ENCODE measurements at places on chromosomes 6 and 20.

GRCh38 chr6:38503032-38503773 lies 136.5 kb downstream of the BTBD9 start:
- DNase-seq, result no peak

DNA sequence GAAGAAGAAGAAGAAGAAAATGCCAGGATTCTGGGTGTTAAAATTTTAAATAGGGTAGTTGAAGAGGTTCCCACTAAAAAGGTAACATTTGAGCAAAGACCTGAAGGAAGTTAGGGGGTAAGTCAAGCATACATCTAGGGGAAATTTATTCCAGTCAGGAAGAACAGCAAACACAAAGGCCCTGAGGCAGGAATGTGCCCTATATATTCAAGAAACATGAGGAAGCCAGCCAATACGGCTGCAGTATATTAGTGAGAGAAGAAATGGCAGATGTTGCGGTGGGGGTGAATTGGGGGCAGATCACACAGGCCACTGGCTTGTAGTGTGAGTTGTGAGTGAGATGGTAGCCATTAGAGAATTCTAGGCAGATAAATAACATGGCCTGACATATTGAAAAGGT lies 6.0 kb downstream of the ZNF76 start:
- DNase-seq, result no peak

DNA sequence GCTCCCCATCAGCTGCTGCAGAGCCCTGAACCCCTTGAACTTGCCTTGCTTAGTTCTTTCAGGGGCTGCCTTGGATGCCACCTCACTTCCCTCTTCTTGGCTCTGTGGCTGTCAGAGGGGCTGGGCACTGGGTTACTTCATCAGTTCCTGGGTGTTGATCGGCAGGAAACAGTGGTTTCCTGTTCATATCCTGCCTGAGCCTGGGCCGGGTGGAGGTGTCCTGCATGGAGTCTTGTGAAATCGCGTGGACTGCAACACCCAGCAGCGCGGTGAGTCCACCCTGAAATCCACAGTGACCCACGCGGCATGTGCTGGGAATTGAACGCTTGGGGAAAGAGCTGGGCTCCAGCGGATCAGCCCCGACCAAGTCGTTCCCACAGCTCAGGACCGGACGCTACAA lies 97.5 kb downstream of the CDH26 start:
- no peak for DNase-seq

DNA sequence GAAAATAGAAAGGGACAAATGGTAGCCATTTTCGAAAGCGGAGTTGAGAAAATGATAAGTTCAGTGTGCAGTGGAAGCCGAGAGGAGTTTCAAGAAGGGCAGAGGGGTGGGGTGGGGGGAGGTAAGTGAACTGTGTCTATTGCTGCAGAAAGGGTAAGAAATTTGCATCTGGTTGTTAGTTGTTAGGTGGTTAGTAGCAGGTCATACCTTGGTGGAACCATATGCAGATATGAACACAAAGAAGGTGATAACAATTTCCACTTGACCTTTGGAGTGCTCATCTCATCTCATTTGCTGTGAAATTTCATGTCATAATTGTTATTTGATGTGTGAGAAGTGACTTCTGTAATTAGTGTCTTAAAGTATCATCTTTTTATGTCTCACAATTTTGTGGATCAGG lies 288.2 kb downstream of the QKI start:
- DNase-seq, result no peak

- no peak for DNase-seq
Observed at GRCh38 chr6:89843070-89843469, 13.4 kb downstream of the CASP8AP2 start.

DNA sequence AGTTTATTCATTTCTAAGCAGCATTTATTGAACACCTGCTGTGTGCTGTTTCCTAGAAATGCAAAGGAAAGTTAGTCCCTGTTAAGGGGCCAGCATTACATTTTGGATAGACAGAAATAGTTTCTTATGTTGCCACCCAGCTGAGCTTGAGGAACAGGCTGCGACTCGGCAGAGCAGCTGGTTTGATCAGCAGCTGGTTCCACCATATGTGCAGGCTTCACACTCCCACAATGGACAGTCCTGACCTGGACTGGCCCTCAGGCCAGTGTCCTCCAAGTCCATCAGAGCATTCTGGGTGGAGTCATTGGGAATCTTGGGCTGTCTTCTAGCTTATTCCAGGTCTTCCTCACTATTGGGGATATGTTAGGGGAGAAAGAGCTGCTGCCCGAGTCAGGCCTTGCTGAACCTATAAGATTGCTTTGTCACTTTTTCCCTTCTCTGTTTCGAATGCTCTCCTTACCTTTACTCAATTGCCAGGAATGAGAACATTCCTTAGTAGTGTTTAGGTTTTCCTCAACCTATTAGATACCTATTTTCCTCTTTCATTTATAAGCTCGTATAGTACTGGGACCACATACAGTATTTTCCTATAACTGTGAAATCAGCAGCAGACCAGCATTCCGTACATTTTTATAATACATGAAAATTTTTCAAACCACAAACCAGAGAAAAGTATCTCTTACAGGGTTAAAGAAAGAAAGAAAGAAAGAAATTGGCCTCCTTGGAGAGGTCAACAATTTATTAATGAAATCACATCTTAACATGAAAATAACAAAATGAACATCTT lies 203.0 kb downstream of the FARS2 start:
- DNase-seq, result no peak

DNA sequence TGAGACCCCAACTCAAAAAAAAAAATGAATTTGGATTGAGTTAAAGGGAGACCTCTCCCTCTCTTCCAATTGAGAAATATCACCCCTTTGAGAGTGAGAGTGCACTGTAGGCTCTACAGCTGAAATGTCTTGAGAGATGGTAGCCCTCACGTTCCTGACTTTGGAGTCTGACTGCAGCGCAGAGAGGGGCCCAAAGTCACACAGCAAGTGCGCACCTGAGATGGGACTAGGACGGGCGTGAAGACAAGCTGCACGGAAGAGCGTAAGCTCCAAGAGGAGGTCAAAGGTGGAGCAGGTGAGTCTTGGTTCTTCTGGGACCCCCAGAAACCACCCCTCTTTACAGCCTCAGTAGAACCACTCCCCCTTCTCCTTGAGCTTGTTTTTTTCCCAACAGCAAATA lies 643 bp downstream of the SLA2 start:
- no peak for DNase-seq

DNA sequence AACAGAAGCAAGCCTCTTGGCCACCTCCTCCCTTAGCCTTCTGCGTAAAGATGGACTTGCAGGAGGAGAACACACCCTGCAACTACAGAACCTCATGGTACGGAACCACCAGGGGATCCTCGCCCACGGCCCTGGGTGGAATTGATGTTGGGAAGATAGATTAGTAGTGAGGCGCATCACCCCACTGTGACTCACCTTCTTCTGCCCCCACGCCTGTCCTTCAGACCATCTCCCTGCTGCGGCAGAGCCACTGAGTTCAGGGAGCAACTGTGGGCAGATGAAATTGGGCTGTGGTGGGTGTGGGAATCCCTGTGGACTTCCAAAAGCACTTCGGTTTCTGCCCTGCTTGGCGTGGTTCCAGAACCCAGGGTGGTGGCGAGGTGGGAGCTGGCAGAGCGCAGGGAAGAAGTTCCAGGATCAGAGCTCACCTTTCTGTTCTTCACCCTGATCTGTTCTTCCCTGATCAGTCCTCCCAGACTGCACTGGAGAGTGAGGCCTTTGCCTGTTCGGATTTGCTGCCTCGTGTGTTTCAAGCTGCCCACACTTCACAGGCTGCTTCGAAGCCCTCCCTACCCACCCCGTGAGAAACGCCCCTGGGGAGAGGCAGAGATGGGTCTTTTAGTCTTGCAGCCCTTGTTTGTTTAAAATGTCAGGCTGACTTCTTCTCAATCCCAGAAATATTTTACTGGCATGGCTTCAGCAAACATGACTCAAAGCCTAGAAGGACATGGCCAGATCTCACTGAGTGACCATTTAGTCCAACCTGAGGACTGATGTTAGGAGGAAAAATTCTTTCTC lies 92.8 kb upstream of the MLN start:
- no peak for DNase-seq

- no peak for DNase-seq
Observed at GRCh38 chr20:45456632-45457031, 12.9 kb upstream of the WFDC2 start.

DNA sequence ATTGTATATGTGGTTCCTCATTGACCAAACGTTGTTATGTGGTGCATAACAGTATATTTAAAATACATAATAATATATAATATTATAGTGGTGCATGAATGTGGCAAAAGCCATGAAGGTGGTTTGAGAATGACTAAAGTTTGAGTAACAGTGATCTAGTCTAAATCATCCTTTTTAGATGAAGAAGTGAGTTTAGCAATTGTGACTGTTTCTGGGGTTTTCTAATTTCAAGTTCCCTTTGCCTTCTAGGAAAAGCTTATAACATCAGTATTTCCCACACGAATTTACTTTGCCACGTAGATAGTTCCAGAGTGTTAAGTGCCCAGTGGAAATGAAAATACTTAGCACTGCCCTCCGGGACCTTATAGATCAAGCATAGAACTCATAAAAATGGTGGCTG lies 40.9 kb downstream of the ARFGEF2 start:
- DNase-seq, result no peak

- DNase-seq, result no peak
Observed at GRCh38 chr6:106056746-106057390, 29.3 kb upstream of the PRDM1 start.

DNA sequence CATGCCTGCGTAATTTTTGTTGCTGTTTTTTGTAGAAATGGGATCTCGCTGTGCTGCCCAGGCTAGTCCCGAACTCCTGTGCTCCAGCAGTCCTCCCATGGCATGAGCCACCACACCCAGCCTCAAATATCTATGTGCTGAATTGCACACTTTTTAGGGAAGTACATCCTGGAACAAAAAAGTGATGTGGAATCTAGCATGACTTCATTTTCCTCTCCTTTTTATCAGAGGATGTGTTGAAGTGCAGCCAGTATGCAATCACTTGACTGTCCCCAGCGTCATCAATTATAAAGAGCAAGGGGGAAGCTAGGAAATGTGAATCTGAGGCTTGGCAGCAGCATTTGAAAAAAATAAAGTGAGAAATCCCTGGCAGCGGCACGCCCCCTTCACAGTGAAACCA lies 6.4 kb upstream of the EXOC2 start:
- no peak for DNase-seq

DNA sequence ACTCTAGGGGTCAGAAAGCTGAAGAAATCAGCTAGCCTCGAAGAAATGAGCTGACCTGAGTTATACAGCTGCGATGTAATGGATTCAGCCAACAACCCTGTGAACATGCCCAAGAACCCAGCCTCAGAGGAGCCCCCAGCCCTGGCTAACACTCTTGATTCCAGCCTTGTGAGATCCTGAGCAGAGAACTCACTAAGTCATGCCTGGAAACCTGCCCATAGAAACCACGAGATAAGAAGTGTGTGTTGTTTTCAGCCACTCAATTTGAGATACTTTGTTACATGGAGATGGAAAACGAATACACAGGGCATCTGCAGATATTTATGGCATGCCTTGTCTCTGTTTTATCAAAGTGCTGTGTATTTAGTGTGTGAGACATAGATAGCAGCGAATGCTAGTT lies 265.2 kb downstream of the QKI start:
- DNase-seq, result no peak

- no peak for DNase-seq
Observed at GRCh38 chr6:5896476-5897200, 110.1 kb downstream of the NRN1 start.

DNA sequence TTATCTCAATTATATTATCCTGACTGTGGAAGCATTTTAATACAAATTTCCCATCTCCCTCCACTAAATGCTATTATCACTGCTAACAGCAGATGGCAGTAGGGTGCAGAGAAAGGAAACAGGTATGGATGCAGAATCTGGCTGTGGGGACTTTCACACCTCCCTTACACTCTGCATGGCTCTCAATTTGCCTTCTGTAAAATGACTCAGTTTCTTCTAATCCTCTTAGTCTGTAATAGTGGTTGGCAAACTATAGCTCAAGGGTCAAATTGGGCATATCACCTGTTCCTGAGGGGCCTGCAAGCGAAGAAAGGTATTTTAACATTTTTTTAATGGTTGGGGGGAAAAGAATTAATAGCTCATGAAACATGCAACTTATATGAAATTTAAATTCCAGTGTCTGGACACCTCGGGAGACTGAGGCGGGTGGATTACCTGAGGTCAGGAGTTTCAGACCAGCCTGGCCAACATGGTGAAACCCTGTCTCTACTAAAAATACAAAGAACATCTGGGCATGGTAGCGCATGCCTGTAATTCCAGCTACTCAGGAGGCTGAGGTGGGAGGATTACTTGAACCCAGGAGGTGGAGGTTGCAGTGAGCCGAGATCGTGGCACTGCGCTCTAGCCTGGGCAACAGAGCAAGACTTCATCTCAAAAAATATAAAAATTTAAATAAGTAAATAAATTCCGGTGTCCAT lies 83.5 kb downstream of the ZMYND8 start:
- no peak for DNase-seq

DNA sequence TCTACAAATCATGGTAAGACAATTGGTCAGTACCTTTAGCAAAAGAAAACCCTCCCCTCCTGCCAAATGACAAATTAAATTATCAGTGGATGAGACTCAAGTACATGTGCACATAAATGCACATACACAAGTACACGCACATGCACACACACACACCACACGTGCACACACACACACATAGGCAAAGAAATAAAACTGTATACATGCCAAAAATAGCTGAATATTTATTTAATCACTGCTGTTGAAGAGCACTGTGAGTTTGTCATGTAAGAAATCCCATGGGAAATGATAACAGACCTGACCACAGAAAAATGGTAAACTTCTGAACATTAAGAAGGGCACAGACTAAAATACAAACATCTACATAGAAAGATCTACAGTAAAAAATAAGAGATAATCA lies 46.6 kb upstream of the TNFAIP3 start:
- DNase-seq, result no peak

GRCh38 chr6:45000833-45001232 lies 327.3 kb upstream of the RUNX2 start:
- no peak for DNase-seq

GRCh38 chr20:14497004-14497403 lies 159.6 kb upstream of the FLRT3 start:
- DNase-seq, result no peak

DNA sequence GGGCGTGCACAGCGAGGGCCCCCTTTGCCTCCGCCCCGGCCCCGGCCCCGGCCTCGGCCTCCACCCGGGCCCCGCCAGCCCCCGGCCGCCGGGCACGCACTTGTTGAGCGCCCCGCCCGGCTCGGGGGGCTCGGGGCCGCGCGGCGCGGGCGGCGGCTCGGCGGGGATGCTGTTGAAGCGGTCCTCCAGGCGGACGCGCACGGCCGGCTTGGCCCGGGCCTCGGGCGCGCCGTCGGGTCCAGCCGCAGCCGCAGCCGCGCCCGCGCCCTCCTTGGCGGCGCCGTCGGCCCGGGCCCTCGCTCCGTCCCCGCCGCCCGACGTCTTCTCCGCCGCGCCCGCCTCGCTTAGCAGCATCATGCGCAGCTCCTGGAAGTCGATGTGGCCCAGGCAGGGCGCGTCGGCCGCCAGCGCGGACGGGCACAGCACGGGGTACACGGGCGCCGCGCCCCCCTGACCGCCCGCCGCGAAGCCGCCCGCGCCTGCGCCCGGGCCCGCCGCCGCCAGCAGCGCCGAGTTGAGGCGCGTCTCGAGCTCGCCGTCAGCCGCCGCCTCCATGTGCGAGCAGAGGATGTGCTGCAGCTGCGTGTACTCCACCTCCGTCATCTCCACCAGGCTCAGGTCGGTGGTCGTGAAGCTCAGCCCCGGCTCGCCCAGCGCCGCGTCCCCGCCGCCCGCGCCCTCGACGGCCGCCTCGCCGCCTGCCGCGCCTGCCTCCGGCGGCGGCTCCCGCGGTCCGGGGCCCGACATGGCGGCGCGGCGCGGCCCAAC lies 514 bp downstream of the TCFL5 start:
- no peak for DNase-seq
